ENCODE measurements at places on chromosomes 1 and 21.

- DNase-seq = no peak
These were observed 30.8 kb upstream of the EPS8L3 start for GRCh38 chr1:109794319-109795132.

DNA sequence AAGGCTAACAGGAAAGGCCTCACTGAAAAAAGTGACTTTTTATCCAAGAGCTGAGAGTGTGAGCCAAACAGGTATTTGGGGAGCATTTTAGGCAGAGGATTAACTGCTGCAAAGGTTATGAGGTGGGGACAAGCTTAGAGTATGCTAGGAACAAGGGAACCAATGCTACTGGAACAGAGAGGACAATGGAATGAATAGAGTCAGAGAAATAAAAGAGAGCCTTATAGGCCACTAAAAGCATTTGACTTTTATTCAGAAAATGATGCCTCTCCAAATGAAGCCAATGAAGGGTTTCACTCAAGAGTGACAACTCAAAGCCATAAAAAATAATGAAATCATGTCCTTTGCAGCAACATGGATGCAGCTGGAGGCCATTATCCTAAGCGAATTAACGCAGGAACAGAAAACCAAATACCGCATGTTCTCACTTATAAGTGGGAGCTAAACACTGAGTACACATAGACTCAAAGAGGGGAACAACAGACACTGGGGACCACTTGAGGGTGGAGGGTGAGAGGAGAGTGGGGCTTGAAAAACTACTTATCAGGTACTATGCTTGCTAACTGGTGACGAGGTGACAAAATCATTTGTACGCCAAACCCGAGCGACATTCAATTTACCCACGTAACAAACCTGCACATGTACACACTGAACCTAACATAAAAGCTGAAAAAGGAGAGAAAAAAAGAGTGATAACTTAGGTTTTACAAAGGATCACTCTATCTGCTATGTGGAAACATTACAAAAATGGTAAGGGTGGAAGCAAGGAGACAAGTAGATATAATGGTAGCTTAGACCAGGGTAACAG lies 11.1 kb downstream of the PTP4A2 start:
- DNase-seq = no peak

DNA sequence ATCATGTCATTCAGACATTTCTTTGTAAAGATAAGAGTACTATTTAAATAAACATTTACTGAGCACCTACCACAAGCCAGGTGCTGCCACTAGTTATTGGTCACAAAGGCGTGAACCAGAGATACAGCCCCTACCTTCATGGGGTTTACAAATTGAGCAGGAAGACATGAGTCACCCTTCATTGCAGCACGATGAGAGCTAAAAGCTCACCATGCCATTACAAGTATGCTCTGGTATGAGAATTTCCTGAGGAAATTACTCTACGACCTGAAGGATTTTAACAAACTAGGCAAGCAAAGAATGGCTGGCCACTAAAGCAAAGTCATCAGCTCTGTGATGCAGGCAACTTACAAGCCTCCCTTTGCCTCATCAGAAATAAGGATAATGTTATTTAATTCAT lies 346.8 kb downstream of the BRINP2 start:
- peak; percentile 46 for DNase-seq

GRCh38 chr1:200157715-200158114 lies 130.2 kb downstream of the NR5A2 start:
- DNase-seq = no peak

- peak; percentile 83 for DNase-seq
These were observed 6.3 kb downstream of the INTS11 start for GRCh38 chr1:1318131-1318652.

DNA sequence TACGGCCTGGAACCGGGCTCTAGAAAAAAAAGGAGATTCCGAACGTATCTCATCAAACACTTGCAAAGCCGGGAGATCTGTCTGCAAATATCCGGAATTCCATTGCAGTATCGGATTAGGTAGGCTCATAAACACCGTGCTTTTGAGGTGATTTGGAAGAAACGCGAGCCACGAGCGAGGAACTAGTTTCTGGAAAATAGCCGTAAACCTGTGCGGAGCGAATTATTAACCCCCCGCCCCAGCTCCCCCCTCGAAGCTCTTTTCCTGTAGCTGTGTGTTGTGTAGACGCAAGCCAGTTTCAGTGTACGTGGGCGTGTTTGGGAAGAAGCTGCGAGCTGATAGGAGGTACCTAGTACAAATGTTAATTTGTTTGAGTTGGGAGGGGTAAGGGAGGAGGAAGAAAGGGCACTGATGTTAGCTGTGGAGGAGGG lies 1.1 kb downstream of the RALGPS2 start:
- peak; percentile 78 for DNase-seq

DNA sequence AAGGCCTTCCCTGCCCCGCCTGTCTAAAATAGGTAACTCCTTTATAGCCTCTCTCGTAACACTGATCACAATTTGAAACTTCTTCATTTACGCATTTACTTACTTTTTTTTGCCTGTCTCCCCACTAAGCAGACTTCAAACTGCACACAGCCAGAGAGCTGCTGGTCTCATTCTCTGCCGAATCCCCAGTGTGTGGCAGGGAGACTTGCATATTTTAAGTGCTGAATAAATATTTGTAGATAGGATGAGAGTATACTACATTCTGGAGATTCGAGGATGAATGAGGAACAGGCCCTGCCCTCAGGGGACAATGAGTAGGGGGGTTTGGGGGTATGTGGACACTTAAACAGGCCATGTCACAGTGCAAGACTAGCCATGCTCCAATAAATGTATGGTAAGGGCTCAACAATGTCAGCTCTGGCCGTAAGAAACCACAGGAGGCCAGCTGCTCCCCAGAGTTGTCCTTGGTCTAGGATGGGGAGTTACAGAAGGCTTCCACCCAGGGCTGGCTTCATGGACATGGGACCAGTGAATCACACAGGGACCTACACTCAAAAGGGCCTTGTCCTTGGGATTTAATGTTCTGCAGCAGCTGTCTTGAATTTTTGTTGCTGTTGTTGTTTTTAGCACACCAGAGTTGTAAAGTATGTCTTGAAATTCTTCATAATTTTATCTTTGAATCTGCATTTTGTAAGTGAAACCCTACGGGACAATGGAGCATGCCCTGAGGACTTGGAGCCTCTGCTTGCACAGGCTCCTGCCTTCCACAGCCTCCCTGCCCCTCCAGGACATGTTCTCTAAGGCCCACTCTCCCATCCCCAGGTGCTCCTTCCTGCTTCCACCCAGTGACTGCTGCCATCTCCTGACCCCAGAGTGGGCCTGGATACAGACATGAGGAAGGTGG lies 8.5 kb downstream of the DIO1 start:
- no peak for DNase-seq

GRCh38 chr21:31340942-31341487 lies 3.0 kb downstream of the TIAM1 start:
- DNase-seq = no peak

- peak; percentile 46 for DNase-seq
These were observed 1.7 kb upstream of the KRTAP7-1 start for GRCh38 chr21:30831194-30831765.

DNA sequence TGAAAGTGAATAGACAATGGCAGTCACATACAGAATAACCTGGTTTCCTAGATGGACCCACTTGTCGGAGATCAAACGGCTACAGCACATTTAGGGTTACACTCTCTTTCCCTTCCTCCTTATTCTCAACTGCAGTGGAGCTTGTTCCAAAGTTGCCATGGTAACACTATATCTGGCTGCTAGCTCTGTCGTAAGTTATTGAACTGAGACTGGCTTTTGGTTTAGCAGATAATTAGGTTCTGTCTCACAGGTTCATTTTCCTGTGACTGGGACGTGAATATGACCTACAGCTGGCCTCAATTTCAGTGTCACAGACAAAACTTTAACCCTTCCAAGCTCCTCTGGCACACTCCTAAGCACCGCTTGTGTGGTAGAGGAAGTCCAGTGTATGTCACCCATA lies 875.8 kb downstream of the USP25 start:
- DNase-seq = no peak

DNA sequence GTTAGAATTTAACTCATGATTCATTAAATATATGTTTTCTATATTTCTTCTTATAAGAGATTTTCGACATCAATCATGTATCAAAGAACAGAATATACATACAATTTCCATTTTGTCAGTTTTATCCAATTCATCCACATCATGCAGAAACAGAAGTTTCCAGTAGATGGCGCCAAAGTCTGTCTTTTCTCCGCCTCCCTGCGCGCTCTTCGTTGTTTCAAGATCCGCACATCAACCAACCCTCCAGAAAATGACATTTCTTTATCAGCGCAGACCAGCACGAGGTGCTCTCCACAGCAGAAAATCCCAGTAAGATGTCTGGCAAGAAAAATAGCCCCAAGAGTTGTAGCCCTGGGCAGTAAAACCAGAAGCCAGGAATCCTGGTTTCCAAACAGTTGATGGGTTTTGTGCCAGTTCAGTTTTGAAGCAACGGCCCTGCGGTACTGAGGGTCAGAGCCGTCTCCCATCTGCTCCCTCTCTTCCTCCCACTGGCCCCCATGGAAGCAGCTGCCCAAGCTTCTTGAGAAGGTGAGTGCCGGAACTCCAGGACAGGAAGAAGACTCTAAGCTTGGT lies 38.6 kb upstream of the GPR137B start:
- peak; percentile 56 for DNase-seq

DNA sequence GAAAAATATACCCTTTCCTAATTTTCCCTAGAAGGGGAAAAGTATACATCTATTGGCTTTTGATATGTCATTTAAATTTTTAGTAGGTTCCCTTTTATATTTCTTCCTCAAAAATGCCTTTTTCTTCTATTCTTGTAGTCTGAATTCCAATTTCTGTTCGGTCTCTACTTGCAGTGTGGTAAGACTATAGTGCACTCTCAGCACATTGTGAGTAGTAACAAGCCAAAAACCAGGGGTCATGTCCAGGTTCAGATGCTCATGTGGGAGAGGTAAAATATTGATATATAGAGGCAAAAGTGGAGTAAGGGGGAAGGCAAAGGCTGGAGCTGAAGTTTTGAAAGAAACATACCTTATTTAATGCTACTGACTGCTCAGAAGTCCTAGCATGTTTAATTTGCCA lies 4.0 kb upstream of the FCGR2A start:
- no peak for DNase-seq

GRCh38 chr1:159989581-159989980 lies 35.5 kb upstream of the SLAMF9 start:
- no peak for DNase-seq

DNA sequence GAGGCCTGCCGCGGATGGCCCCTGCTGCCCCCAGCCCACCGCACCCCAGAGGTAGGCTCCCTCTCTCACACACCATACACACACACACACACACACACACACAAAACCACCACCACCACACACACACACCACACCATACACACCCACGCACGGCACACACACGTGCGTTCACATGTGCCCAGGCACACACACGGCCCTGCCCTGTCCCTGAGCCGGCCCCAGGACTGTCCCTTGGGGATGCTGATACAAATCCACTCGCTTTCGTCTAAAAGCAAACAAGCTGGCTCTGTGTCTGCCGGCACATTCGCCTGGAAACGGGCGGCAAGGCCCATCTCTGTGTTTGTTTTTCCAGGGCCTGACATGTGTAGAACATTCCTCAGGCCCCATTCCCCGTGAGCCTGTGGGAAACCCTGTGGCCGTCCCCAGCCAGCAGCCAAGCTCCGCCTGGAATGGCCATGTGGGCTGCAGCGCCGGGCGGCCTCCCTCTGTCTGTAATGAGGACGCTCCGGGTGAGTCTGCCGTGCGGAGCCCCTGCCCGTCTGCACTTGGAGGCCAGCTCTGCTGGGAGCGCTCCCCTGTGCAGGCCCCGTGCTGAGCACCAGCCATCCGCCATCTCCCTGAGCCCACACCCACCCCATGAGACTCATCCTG lies 67.4 kb downstream of the DMRTB1 start:
- no peak for DNase-seq

DNA sequence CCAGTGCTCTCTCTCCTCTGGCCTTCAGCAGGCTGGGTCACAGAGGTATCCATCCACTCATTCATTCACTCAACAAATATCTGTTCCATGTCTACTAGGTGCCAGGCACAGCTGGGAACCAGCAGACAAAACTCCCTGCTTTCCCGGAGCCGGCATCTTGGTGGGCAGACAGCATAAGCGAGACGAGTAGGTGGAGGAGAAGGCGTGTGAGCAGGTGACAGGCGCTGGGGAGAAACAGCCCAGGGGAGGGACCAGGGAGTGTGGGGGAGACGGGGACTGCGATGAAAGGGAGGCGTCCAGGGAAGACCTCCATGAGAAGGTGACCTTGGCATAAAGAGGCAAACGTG lies 11.0 kb upstream of the KCNAB2 start:
- DNase-seq = no peak

DNA sequence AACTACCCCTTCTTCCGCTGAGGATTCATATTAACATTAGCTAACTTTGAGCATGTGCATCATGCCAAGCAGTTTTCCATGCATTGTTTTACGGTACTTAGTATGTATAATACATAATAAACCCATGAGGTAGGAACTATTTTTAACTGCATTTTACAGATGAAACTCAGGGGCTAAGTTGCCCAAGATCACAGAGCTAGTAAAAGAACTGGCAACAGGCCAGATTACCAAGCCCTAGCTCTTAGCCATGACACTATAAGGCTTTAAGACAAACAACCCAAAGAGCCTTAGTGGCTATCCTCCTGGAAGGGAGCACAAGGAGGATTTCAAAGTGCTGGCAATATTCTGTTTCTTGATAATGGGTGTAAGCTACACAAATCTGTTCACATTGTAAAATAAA lies 6.1 kb downstream of the AK2 start:
- DNase-seq = peak; percentile 20

GRCh38 chr1:206864939-206865671 lies at the start of gene IL20:
Gene IL20, plus strand, starts transcription at chr1:206865623. Its CDS starts 230 bp downstream, at chr1:206865853.
- DNase-seq = peak; percentile 82

- DNase-seq = no peak
These were observed 54.0 kb downstream of the ZNHIT6 start for GRCh38 chr1:85654066-85654782.

- DNase-seq = no peak
These were observed 608.3 kb upstream of the ZP4 start for GRCh38 chr1:238499021-238499420.

- no peak for DNase-seq
These were observed 45.4 kb downstream of the KCND3 start for GRCh38 chr1:111943846-111944749.

DNA sequence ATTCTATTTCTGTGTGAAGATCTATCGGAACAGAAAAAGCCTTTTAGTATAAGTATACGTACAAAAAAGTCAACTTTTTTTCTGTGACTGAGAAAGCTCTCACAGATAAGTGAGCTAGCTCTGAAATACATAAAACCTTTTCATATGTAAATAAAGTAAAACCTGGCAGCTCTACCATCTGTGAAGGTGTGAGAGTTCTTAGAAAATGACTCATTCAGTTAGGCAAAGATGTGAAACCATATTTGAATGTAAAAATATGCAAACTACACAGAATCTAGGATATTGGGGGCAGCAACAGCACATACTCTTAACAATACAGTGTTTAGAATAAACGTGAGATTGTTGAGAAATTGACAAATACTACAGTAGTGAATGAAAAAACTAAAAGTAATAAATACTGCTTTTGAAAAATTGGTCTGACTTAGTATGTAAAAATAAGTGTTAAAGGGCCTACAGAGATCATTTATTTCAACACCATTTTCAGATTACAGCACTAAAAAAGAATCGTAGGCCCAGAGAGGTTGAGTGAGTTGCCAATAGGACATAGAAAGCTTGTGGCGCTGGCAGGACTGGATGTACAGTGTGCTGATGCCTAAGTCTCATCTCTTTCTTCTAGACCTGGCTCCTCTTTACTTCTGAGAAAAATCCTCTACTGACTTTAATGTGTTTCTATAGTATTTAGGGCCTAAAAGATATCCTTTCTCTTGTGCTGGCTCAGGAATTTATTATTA lies 19.8 kb downstream of the ATP6V1G3 start:
- no peak for DNase-seq

All from A673 (cell line).